ENCODE measurements at places on chromosomes 6 and 20.

DNA sequence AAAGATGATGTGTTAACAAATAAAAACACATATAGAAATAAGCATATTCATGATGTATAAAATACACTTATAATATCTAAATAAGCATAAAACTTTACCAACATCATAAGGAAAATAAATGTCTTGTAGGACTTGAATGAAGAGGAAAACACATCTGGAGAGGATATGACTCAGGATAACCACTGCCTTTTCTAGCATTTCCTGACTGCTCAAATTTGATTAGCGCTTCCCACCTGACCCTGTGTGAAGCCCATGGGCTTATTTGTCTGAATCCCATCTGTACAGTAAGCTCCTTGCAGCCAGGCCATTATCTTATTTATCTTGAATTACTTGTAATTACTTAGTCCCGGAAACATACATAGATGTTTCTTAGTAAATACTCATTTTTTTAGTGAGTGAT lies 608.6 kb downstream of the COL12A1 start:
- DNase-seq, result no peak

DNA sequence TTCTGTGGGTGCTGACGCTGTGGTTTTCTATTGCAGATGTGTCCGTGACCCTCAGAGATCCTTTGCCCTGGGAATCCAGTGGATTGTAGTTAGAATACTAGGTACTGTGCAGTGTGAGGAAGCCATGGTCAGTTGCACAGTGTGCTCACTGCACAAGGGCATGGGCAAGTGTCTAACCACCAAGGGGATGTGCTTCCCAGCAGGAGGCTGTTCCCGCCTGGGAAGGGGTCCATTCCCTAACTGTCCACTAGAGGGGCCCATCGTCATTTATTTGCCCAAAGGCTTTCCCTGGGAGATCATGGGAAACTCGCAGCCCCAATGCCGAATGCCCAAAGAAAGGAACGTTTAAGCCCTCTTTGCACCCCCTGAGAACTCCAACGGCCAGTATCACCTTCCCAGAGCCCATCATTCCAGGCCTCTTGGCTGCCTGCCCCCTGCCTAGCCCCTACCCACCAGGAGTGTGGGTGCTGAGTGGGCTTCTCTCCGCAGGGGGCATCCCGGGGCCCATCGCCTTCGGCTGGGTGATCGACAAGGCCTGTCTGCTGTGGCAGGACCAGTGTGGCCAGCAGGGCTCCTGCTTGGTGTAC lies 26.2 kb downstream of the SLCO4A1 start:
- no peak for DNase-seq

- no peak for DNase-seq
Measured at GRCh38 chr6:138769102-138769676, 4.4 kb upstream of the CCDC28A start.

DNA sequence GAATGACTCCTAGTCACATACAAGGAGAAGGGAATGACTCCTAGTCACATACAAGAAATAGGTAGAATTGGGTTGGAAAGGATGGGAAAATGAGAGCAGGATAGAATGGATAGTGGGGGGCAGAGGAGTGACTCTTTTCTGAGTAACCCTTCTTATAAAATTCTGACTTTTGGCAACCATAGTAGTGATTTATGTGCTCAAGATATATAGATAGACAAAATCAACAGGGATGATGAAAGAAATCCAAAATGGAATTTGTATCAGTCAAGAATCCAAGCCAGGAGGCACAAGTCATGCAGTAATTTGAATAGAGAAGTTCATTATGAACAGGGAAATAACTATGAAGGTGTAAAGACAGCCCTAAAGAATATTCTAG lies 41.7 kb downstream of the ADAT2 start:
- DNase-seq, result no peak

DNA sequence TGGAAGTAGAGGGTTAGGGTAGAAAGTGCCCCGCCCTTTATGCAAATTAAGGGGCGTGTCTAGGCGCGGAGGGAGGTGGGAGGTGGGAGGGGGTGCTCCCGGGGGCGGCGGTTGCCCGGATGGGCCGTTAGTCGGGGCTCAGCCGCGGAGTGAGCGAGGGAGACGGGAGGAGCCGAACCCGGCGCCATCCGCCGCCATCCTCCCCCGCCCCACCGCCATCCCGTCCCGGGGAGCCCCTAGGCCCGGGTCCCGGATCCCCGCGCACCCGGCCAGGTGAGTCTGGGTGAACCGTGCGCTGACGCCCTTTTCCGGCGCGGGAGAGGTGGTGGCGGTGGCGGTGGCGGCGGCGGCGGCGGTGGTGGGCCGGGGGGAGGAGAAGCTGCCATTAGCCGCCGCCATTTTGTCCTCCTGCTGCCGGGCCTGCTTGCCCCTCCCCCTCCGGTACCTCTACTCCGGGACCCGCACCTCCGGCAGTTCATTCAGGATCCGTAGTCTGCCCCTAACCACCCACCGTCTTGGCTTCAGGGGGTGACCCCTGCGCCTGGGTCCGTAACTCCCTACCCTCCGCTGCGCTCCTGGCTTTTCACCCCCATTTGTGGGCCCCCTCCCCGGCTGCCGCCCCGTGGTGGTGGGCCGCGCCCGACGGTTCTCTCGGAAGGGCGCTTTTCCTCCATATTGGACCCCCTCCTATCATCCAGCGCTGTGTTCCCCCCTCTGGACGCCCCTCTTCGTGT lies at the start of gene PRRC2A:
Gene PRRC2A (plus strand): TSS at position 130 of the 734 bp plus-strand sequence. CDS start 2,075 bp downstream, outside the sequence.
- DNase-seq, result peak; percentile 35

GRCh38 chr6:14516956-14517355 lies 399.4 kb downstream of the CD83 start:
- DNase-seq, result no peak

DNA sequence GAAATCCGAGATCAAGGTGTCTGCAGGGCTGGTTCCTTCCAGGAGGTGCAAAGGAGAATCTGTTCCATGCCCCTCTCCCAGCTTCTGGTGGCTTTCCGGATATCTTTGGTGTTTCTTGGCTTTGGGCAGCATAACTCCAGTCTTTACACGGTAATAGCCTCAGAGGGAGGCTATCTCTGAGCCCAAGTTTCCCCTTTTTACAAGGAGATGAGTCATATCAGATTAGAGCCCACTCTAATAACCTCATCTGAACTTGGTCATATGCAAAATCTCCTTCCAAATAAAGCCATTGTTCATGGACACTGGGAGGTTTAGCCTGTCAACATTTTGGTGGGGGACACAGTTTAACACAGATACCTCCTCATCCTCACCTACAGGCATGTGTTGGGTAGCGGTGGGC lies 213.7 kb downstream of the ATXN1 start:
- DNase-seq, result no peak

DNA sequence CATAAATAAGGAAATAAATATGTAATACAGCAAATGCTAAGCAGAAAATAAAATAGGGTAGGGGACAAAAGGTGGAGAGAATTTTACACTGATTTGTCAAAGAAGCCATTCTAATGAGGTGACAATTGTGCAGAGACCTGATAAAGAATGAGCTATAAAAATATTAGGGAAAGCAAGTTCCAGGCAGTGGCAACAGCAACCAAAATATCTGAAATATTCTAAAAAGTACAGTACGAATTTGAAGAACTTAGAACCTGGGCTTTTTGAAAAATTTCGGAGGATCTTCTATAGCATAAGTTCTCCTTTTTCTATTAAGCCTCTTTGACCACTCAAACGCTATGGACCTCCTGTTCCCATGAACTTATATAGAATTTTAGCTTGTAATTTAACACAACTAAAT lies 98.0 kb upstream of the FAM184A start:
- DNase-seq, result no peak

- no peak for DNase-seq
Measured at GRCh38 chr6:167153521-167153959, 4.2 kb downstream of the GPR31 start.

DNA sequence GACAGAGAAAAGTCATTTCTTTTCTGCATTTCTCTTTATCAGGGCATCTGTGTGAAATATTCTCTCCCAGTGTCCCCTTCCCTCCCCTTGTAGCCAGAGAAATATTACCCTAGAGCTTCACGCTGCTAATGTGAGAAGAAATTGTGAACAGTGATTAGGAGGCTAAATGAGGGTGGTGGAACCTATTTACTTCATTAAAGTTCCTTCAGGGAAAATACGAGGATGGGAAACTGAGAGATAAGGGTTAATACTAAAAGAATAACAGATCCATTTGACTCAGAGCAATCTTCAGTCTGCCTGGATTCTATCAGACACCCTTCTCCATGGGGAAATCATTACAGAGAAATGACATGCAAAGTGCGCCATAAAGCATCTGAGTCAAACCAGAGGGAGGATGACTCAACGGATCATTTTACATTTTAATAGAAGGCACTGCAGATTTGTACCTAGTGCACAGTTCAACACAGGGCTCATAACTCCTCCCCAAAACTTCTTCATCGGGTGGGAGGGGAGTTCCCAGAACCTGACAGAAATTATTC lies 131.3 kb downstream of the GJA10 start:
- DNase-seq, result no peak

- DNase-seq, result no peak
Measured at GRCh38 chr6:72939004-72939403, 286.3 kb downstream of the KHDC1L start.

DNA sequence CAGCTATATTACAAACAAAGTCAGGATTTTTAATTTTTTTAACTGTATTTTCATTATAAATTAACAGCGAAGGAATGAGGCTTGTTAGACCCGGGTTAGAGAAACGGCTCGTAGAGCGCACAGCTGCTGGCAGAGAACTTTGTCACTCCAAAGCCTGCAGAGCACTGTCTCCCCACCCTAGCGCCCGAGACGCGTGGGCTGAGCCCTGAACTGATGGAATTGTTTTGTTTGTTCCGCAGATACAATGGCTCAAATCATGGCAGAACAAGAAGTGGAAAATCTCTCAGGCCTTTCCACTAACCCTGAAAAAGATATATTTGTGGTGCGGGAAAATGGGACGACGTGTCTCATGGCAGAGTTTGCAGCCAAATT lies 810 bp downstream of the LAMP5 start:
- no peak for DNase-seq

DNA sequence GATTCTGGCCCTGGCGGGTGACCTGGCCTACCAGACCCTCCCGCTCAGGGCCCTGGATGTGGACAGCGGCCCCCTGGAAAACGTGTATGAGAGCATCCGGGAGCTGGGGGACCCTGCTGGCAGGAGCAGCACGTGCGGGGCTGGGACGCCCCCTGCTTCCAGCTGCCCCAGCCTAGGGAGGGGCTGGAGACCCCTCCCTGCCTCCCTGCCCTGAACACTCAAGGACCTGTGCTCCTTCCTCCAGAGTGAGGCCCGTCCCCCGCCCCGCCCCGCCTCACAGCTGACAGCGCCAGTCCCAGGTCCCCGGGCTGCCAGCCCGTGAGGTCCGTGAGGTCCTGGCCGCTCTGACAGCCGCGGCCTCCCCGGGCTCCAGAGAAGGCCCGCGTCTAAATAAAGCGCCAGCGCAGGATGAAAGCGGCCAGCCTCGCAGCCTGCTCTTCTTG lies 868 bp upstream of the SLC2A4RG start:
- no peak for DNase-seq

DNA sequence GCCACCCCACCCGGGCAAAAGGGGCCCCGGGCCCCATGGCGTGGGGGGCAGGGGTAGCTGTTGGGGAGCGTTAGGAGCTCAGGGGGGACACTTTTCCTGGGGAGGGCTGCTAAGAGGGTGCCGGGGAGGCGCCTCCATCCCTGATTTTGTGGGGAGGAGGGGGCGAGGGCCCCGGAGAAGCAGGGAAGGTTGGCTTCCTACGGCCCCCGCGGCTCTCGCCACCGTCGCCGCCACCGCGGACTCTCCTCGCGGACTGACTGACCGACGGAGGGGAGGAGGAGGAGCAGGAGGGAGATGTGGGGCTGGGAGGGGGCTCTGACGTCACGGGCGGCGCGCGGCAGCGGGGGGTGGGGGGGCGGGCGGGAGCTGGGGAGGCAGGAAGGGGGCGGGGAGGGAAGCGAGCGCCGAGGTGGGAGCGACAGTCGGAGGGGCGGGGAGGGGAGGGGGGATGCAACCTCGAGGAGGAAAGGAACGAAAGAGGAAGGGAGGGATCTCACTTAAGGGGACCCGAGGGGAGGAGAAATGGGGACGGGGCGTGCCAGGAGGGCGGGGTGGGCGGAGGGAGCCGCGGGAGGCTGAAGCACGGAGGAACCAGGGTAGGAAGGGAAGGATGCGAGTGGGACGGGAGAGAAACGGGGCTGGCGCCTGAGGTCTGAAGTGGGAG lies 5.1 kb downstream of the GABBR1 start:
- DNase-seq, result no peak

GRCh38 chr6:111338843-111339242 lies 144.2 kb downstream of the REV3L start:
- DNase-seq, result no peak

DNA sequence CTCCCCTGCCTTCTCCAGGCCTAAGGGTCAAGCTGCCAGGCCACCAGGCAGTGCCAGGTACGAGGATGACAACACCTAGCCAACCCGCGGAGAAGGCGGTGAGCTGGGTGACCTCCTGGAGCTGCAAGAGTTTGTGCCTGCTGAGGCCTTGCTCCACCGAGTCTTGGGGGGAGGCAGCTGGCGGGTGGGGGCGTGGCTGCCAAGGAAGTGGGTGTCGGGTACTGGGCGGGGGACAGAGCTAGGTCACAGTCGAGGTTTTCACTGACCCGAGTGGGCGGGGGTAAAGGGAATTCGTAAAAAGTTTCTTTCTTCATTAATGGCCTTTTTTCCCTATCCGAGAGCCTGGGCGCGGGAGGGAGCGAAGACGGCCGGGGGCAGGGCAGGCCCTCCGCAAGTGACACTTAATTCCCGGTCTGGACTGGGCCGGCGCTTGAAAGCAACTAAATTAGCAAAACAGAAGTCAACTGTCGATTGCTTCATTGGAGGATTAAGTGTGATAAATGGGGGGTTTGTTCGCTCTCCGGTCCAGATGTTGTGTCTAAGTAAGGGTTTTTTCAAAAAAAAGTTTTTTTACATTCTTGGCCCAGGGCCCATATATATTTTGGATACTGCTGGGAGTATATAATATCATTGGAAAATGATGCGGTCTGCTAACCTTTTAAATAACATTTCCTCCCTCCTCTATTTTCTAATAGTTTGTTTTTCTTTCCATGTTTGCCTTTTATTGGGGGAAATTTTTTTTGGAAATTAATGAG lies 43.1 kb upstream of the FOXP4 start:
- DNase-seq, result no peak

DNA sequence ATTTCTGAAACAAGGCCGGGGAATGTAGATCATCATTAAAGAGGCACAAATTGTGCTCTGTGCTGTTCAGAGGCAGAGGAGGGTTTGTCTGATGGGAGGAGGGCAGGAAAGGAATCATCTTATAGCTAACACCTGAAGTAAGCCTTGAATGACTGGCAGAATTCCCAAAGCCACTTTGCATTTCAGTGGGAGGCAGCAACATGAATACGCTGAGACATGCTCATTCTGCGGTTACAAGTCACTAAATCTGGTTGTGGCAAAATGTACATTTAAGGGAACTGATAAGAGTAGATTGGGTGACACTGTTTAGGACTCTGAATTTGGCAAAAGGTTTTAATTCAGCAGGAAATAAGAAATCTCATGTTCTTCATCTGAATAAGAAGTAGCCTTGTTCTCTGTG lies 4.4 kb upstream of the COL19A1 start:
- no peak for DNase-seq

DNA sequence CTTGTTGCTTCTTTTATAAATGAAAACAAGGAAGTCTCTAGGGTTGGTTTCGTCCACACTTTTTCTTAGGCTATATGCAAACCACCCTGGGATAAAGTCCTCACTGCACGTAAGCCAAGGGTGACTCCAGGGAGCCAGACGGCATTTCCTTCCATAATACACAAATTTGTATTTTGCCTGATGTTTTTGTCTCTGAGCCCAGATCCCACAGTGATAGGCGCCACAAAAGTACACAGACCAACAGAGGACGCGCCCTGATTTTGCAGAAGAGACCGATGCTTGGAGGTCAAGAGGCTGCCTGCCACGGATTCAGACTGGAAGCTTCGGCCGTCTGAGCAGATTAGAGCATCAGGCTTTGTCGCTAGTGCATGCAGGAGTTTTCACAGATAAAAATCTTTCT lies 22.8 kb downstream of the FOXQ1 start:
- no peak for DNase-seq
